ENCODE measurements at places on chromosomes 5 and 9. TPM values are rescaled to one million over a fixed set of nuclear protein-coding genes. Genes with fewer than 3 reads are reported as not detected.

Gene GABRA6
- total RNA-seq, result not detected

Gene LECT2
- not detected for total RNA-seq

Gene SLC24A2
- total RNA-seq, result not detected

Gene BARHL1
- not detected for total RNA-seq

Gene NDUFS4
- 145 TPM for total RNA-seq

Gene KIF24
- 1.2 TPM for total RNA-seq

Gene MPDZ
- 16.8 TPM for total RNA-seq

Gene FOXI1
- total RNA-seq, result not detected

Gene PCDHB5
- total RNA-seq, result not detected

Gene TMEM38B
- total RNA-seq, result 8.5 TPM

Gene SLC34A3
- not detected for total RNA-seq

Gene TMCO6
- 27.4 TPM for total RNA-seq

Gene ISCA1
- total RNA-seq, result 22.8 TPM
